ENCODE measurements at places on chromosomes 6 and 20.

DNA sequence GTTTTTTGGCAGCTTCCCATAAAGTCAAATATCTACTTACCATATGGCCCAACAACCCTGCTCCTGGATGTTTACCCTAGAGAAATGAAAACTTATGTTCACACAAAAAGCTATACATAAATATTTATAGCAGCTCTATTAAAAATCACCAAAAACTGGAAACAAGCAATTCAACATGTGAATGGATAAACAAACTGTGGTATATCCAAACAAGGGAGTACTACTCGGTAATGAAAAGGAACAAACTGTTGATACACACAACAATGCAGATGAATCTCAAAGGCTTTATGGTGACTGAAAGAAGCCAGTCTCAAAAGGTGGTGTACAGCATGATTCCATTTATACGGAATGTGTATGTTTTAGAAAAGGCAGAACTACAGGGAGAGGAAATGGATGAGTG is 48.4 kb downstream of the PREX1 start:
- no peak for DNase-seq

- no peak for DNase-seq
Observed at GRCh38 chr6:41122918-41123317, 31.2 kb downstream of the TREML1 start.

DNA sequence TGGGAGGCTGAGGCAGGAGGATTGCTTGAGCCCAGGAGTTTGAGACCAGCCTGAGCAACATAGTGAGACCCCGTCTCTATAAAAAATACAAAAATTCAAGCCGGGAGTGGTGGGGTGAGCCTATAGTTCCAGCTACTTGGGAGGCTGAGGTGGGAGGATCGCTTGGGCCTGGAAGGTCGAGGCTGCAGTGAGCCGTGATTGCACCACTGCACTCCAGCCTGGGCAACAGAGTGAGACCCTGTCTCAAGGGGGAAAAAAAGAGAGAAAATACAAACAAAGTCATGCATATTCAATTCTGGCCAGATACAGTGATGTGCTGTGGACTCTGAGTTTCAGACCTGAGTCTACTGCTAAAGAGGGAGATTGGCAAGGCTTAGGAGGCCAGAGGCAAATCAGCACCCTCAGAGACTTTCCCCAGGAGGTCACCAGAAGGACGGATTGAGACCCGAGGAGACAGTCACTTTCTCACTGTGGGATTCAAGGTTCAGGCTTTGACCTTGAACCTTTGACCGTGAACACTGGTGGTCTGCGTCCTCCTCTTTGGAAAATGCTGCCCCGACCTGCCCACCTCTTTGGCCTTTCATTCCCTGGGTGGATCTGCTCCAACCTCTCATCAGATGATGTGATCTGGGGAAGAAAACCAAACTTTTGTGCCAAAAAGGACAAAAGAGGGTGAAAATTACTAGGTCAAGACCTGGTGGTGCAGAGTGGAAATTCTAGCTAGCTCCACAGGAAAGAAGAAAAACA is 31.2 kb downstream of the TGM2 start:
- DNase-seq = no peak

DNA sequence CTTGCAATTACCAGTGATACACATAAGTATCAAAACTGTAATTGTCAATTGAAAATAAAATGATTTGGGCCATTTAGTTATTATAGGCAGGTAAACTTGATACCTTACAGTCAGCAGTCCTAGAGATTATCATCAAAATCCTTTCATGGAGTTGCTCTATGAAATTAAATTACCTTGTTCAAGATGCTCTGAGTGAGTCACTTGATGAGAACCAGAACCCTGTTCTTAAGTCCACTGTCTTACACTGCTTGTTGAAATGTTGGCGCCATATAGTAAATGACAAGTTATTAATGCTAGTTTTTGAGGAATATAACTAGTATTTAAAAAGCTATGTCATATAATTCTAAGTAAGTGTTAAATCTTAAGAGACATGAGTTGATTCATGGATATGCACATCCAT is 37.2 kb upstream of the BAG2 start:
- peak; percentile 85 for DNase-seq

DNA sequence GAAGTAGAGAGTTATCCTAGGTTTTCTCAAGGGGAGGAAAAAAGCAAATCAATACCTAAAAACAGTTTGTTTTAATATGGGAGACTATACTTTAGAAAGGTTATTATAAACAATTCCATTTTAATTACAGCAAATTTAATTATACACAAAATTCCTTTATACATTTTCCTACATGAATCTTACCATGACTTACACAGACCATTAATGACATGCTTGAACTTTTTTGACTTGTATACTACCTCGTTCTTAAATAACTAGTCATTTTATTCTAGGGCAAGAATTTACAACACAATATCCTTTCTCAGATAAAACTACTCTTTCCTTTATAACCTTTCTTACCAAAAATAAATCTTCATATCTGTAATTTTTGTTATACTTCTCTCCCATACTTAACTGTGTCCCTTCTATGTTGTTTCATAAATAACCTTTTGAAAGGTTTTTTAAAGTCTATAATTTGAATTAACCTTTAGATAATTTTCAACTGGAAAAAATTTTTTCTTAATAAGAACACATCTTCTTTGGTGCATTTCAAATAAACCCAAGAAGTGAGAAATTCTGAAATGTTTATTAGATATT is 729.4 kb downstream of the TENT5A start:
- DNase-seq = no peak
